CD4-positive, alpha-beta T cell treated with Interleukin-12 subunit alpha and Interleukin-12 subunit beta, for 1 hour (primary cell): ENCODE measurements at places on chromosomes 2 and 18.

GRCh38 chr18:41853280-41853679 lies 101.8 kb upstream of the PIK3C3 start:
- DNase-seq = no peak

DNA sequence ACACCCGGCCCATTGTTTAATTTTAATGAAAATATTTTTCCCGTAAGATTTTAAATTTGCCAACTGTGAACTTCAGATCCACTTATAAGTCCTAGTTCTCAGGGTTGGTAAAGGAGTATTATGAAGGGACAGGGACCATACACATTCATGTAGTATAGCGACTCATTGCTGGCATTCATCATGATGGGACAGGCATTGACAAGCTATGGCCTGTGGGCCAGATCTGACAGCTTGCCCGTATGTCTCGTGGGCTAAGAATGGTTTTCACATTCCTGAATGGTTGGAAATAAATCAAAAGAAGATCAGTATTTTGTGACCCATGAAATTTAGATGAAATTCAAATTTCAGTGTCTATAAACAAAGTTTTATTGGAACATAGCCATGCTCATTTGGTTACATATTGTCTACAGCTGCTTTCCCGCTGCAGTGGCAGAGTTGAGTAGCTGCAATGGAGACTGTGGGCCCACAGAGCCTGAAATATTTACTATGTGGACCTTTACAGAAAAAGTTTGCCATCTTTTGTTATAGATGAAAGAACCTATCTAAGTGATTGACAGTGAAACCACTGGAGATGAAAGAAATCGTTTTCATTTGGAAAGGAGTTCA lies 4.1 kb downstream of the RAPGEF4 start:
- DNase-seq = no peak

GRCh38 chr2:162242586-162243280 lies 512 bp downstream of the FAP start:
- no peak for DNase-seq

- no peak for DNase-seq
These were observed 36.9 kb downstream of the RPL37A start for GRCh38 chr2:216535454-216535995.

DNA sequence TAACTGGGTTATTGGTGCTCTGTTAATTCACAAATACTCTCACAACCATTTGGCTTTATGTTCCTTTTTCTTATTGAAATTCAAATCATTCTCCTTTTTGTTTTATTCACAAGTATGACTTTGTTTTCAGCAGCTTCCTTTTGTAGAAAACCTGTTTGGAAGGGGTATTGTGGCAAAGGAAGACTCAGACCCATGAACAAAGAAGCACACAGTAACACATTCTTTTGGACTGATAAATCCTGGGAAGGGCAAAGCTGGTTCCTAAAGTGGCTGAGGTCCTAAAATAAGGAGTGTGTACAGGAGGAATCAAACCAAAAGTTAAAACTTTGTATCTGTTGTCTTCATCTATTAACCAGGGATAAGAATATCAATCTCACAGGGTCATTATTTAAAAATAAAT lies 374.7 kb upstream of the FIGN start:
- DNase-seq = no peak

DNA sequence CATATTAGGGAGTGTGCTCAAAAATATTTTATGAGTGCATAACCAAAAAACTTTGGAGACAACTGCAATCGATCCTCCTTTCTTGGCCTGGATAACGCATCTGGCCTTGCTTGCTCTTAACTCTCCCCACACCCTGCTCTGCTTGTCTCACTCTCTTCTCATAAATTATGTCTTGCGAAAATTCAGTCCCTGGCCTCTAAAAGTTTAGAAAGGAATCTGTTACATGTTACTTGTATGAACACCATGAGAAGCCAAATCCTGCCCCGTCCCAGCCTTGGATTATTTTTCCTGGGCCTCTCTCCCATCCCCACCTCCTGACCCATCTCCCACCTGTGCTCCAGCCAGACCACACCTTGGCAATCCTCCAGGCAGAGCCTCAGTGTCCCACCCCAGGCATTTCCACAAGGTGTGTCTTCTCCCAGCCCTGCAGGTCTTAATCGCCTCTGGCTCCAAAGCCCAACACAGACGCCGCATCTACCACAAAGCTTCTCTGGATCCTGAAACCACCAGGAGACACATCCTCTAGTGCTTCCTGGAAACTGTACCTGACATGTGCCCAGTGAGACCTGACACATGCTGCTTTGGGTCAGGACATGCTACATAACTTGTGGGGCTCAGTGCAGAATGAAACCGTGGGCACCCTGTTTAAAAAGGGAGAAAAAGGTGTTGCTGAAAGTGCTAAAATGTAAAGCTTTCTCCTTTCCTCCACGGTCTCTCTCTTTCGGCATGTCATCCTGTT lies 99.6 kb upstream of the ST3GAL5 start:
- DNase-seq = no peak
